Stimulated activated CD4-positive, alpha-beta T cell treated with anti-CD3 and anti-CD28 coated beads, Interleukin-4, amount 100 ng/mL, for 1 hour (primary cell): ENCODE measurements at places on chromosomes 16 and 17.
A peak's percentile ranks its signal among the peaks of the same experiment; 100 is the strongest.

DNA sequence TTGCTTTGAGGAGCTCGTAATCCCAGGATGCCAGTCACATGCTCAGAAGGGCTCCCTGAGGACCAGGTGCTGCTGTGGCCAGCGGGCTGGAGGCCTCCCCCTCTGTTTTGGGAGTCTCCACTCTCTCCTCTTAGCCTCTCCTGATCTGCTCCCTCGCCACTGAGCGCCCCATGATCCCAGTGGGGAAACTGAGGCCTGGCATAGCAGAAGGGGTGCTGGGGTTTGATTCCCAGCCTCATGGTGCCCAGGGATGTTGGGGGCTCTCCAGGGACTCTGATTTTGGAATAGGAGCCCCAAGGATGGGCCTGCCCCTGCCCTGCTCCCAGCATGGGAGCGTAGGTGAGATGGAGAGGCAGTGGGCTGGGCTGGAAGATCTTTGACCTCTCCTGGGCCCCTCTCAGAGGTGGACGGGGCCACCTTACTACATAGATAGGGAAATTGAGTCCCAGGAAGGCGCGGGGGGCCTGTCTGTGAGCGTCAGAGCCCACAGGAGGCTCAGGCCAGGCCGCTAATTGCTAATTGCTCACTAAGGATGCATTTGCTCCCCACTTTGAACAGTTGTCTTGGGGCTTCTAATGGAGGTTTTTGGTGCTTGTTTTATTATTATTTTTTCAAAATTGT lies 525 bp upstream of the ADCY7 start:
- DNase-seq: no peak

DNA sequence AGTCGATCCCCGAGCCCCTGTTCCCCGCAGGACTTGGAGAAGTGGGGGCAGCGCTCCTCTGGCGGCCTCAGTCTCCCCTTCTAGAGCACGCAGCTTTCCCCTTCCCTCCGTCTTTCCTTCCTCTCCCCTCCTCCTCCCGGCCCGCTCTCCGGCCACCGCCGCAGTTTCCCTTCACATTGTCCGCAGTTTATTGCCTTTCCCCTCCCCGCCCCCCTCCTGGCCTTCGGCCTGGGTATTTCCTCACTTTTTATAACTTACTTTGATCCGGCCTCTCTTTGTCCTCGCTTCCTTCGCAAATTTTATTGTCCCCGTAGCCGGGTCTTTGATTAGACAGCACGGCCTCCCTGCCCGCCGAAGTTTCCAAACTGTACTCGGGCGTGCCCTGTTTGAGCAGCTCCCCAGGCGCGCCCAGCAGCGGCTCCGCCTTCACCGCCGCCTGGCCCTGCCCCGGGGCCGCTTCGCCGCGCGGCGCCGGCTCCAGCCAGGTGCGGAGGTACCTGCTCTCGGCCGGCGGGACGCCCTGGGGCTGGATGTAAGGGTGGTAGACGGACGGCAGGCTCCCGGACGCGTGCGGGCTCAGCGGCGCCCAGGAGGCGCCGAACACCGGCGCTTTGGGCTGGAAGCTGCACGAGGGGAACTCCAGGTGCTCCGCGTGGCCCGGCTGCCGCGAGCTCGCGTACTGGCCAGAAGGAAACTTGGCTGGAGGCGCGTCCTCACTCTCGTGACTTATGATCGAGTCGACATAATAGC lies 488 bp downstream of the HOXB9 start:
- peak; percentile 57 for DNase-seq

DNA sequence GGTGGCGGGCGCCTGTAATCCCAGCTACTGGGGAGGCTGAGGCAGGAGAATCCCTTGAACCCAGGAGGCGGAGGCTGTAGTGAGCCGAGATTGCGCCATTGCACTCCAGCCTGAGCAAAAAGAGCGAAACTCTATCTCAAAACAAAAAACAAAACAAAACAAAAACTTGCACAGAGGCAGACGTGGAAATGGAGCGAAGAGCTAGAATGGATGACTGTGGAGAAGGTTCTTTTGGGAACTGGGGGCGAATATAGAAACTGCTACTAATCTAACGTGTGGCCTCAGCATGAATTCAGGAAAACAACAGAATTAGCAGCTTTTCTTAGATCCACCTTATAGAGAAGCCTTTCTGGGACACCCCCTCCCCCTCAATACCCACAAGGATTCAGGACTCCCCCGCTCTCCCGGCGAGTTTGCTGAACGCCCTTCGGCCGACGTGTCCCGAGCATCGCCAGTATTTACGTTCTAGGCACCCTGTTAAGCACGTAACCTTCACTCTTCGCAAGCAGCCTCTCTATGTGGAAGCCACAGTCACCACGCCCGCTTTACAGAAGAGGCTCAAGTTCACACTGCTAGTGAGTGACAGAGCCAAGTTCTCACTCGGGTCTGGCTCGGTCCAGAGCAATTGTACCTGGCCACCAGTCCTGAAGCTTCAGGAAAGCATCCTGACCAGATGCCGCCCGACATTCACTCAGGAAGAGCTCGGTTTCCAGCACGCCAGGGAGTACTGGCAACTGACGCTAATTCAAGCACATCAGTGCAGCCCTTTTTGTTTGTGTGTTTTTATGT lies 13.3 kb upstream of the ABR start:
- DNase-seq: no peak

- no peak for DNase-seq
Measured at GRCh38 chr16:89268987-89269735, 51.7 kb downstream of the ZNF778 start.
